T-helper 22 cell (primary cell): ENCODE measurements at places on chromosomes 1 and 21.

GRCh38 chr1:242467556-242468145, 56.8 kb downstream of the PLD5 start:
- no peak for DNase-seq

DNA sequence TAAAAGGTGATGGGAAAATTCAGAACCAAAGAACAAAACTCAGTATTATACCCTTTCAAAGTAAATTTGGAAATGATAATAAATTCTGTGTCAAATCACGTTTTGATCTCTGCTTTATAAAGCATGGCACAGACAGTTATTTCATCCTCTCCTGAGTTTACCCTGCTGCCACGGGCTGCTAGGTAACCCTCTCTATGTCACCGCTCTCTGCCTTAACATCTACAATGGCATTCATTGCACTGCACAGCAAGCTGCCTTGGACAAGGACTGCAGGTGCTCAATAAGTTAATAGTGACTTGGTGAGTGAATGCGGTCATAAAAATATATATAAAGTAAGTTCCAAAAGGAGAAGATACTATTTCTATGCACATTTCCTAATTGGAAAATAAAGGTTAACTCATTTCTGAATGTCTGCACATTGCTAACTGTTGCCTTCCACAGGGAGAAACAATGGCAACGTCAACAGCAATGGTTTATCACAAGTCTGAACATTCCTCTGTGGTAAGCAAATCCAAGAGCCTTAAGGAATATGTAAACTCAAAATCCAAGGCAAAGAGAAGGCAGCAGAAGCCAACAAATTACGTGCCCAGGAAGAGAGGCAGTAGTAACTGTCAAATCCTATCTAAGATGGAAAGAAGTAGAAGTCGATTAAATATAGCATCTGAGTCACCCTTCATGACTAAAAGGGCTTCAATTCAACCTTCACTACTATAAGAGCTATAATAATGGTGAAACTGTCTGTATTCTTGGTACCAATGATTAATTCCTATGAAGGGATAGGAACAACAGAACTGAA, 19.4 kb downstream of the FYB2 start:
- DNase-seq = no peak

DNA sequence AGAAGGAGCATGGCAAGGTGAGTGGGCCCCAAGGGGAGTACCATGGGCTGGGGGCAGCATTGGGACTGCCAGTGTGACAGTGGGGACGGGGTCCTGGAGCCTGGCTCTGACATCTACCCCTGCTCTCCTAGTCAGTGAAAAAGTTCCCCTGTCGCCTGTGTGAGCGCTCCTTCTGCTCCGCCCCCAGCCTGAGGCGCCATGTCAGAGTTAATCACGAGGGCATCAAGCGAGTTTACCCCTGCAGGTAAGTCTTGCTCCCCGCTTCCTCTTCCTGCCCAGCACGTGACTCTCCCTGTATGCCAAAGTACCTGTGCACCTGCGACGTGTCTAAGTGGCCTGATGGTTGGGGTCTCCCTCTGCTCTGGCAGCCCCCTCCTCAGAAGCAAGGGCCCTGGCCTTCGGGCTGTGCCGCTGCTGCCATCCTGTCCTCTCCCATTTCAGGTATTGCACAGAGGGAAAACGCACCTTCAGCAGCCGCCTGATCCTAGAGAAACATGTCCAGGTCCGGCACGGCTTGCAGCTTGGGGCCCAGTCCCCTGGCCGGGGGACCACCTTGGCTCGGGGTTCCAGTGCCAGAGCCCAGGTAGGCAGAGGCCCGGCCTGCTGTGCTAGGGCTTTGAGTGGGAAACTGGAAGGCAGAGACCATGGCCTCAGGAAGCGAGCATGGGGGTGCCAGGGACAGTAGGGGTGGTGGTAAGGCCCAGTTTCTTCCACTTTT, 8.1 kb downstream of the ZNF687 start:
- no peak for DNase-seq

- DNase-seq = no peak
These were observed 34.2 kb upstream of the ZBTB40 start for GRCh38 chr1:22417466-22417865.

DNA sequence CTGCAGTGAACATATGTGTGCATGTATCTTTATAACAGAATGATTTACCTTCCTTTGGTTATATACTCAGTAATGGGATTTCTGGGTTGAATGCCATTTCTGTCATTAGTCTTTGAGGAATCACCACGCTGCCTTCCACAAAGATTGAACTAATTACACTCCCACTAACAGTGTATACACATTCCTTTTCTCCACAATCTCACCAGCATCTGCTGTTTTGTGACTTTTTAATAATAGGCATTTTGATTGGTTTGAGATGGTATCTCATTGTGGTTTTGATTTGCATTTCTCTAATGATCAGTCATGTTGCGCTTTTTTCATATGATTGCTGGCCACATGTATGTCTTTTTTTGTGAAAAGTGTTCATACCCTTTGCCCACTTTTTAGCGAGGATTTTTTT, 680.5 kb downstream of the PTPRC start:
- no peak for DNase-seq

DNA sequence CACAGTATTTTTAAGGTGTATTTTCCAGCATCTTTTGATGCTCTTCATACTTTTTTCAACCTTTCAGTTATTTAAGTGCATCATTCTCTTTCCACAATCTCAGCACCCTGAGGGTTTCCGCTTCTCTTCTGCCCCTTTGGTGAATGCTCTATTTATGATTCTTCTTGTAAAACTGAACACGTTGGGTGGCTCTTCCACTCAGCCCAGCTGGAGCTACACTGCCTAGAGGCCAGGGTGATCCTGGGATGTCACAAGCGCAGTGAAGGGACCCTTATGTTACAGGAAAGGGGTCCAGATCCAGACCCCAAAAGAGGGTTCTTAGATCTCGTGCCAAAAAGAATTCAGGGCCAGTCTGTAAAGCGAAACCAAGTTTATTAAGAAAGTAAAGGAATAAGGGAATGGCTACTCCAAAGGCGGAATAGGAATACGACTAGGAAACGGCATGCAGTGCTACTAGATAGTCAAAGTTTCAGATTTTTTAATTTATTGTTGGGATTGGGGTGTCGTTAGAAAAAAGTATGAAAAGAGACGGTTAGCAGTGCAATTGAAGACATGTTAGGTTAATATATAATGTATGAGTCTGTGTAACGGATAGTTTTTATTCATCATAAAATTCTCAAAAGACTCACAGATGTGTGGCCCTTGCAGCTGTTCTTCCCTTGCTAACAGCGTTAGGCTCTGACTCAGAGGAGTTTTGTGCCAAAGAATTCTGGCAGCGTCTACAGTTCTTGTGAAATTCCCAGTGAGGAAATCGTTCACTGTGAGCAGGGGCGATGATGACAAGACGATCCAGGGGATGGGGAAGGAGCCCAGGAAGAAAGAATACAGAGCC, 14.4 kb upstream of the ERVH48-1 start:
- DNase-seq = no peak
